Suppressor macrophage treated with lipopolysaccharide for 1 hour (primary cell): ENCODE measurements at places on chromosomes 3 and 15.

GRCh38 chr15:101014921-101015841 lies 96.0 kb downstream of the LRRK1 start:
- DNase-seq = peak; percentile 68

- DNase-seq = no peak
These were observed 55.9 kb upstream of the BCL6 start for GRCh38 chr3:187801152-187801551.

DNA sequence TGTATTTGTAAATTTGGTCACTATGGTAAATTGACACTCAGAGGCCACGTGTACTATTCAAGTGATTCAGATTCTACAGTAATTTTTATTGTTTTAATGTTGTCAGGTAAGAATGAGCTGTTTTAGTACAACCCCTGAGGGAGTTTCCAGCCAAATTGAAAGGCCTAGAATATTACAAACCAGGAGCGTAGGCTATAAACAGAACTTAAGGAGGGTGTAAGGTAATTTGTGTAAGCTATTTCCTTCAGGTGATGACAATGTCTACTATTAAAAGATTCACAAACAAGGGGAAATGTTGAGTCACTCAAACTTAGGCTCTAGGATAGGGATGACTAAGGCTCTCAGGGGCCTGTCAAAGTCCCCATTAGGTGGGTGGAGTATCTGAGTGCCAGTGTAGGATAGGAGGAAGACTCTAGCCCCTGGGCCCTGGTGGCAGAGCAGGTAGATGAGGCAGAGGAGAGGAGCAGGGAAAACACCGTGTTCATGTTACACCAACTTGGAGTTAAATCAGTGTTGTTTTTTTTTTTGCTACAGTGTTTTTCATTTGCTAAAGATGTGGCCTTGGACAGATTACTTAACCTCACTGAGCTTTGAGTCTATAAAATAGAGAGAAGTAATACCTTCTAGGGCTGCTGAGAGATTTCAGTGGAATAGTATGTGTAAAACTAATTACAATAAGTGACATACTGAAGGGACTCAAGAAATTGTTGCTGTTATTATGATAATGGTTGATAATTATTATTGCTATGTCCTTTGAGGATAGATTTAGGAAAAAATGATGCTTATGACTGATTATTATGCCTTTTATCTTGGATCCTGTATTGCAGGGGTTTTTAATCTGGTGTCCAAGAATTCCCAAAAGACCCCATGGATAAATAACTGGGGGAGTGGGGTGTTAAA lies 10.3 kb downstream of the TM4SF1 start:
- peak; percentile 48 for DNase-seq

GRCh38 chr3:127929818-127930413 lies 14.9 kb downstream of the KBTBD12 start:
- no peak for DNase-seq

GRCh38 chr3:32421185-32421584 lies 29.5 kb downstream of the CMTM7 start:
- DNase-seq = no peak

DNA sequence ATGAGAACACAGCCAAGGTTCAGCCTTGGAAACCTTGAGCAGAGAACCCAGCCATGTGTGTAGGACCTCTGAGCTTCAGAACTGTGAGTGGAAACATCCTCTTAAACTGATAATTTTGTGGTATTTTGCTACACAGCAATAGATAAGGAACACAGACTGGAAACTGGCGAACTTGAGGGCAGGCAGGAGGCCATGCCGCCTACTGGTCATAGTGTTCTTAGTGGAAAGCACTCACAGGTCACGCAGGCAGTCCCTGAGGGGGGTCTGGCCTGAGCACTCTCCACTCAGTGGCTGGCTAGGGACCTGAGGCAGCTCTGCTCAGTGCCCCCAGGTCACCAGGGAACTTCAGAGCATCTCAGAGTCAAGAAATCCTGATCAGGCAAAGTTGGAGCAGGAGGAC lies 9.7 kb upstream of the XIRP1 start:
- no peak for DNase-seq

DNA sequence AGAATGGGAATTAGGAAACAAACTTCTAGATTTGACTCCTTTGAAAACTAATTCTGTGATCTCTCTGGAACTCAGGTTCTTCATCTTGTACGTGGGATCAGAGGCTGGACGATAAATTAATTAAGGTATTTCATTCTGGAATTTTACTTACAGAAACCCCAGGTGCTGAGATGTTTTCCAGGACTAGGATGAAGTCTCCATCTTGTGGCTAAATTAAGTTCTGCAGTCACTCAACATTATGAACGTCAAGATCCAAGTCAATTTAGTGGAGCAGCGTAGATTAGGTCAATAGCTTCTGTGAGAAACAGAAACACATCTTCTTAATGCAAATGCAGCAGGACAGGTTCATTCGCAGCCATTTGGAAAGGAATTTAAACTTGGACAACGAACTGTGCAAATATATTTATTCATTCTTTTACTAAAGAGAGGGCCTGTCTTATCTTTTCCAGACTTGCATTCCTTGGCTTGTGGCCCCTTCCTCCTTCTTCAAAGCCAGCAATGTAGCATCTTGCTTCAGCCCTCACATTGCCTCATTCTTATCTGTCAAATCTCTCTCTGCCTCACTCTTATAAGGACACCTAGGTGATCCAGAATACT lies 26.7 kb upstream of the TMC3 start:
- peak; percentile 58 for DNase-seq

GRCh38 chr3:130738241-130738640 lies 8.4 kb downstream of the PIK3R4 start:
- DNase-seq = no peak

- no peak for DNase-seq
These were observed 127.9 kb downstream of the DMXL2 start for GRCh38 chr15:51494411-51495314.

DNA sequence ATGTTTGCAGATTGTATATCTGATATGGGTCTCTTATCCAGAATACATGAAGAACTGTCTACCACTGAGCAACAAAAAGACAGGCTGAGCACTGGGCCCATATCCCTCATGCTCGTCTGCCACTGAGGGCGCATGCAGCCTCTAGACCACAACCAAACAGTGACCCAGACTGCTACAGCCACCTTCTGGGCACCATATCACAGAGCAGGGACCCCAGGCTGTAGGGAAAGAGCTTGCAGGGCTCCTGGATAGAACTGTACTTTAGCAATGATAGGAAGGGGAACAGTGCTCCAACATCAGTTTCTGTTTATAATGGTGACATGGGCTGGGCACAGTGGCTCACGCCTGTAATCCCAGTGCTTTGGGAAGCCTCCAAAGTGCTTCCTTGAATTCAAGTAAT lies 40.2 kb upstream of the TMEM87A start:
- no peak for DNase-seq

DNA sequence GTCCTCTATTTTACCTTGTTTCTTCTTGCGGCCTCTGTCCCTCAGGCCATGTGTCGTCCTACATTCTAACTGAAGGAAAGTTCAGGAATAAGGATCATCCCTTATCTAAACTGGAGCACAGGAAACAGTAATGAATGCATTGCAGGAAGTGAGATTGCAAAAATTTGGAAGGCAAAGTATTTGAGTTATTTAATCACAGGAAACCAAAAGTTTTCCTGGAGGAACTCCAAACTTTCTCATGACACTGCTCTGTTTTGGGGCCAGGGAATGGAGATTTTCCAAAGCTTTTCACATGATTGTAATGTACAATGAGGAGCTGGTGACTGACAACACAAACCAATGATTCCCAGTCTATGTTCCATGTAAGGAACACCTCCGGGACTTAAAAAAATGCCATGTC lies 57.8 kb upstream of the PLSCR4 start:
- no peak for DNase-seq

GRCh38 chr3:168040607-168041208 lies 55.0 kb downstream of the GOLIM4 start:
- peak; percentile 77 for DNase-seq

- DNase-seq = no peak
These were observed 16.6 kb downstream of the ABHD6 start for GRCh38 chr3:58254144-58254543.

- no peak for DNase-seq
These were observed 177.6 kb downstream of the GOLIM4 start for GRCh38 chr3:167918008-167918596.

- no peak for DNase-seq
These were observed 296.7 kb downstream of the CHST2 start for GRCh38 chr3:143416229-143416628.

DNA sequence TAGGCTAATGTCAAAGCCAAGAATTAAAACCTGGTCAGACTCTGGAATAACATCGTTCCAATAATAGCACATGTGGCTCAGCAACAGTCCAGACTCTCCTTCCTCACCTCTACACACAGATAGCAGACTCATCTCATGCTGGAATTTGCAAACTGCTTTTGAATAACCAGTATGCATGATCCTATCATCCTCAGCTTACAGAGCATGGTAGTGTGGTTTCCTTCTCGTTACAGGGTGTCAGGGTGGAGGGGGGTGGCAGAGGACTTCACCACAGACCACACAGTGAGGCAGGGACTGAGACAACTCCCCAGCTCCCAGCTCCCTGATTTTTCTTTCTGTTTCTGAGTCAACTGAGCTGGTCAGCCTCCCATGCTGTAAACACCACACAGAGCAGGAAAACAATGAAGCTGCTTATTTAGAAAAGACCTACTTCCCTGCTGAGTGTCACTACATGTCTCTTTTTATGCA lies 101.6 kb downstream of the RPL22L1 start:
- DNase-seq = no peak

DNA sequence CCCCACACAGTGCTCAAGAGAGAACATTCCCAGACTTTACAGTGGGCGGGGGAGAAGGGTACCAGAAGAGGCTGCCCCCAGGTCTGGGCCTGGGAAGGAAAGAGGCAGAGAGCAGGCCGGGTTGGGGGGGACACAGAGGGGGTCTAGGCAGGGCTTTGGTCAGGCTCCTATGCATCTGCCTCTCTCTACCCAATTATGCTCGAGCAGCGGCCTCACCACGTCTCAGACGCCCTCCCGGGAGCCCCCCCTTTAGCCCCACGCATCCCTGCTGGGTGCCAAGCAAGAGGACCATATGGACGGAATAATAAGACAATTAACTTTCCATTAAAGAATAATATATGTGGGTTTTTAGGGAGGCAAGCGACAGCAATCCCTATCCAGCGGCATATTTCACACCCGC lies 32.8 kb downstream of the CACNA2D2 start:
- no peak for DNase-seq

- DNase-seq = no peak
These were observed 53.4 kb downstream of the PDZRN3 start for GRCh38 chr3:73571238-73571794.

GRCh38 chr3:13110678-13111116 lies 37.5 kb upstream of the IQSEC1 start:
- peak; percentile 55 for DNase-seq

- DNase-seq = no peak
These were observed 150.9 kb downstream of the CNTN3 start for GRCh38 chr3:74463515-74463914.

DNA sequence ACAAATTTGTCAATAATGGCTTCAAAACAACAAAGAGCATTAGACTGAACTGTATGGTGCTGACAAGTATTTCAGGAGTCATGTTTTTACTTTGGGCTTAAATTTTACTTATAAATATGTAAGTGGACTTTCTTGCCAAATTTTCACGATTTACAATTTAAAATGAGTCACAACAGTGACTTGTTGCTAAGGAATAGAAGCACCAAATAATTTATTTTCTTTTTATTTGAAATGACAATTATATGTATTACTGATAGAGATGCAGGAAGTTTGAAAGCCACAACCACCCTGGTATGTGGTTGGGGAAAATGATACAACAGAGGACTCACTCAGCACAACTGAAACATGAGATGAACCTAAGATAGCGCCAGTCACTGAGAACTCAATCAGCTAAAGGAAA lies 90.3 kb downstream of the FMN1 start:
- DNase-seq = peak; percentile 23

- DNase-seq = no peak
These were observed 286.3 kb upstream of the ROBO2 start for GRCh38 chr3:76753599-76753998.

- no peak for DNase-seq
These were observed 4.3 kb downstream of the PROS1 start for GRCh38 chr3:93969443-93969842.

DNA sequence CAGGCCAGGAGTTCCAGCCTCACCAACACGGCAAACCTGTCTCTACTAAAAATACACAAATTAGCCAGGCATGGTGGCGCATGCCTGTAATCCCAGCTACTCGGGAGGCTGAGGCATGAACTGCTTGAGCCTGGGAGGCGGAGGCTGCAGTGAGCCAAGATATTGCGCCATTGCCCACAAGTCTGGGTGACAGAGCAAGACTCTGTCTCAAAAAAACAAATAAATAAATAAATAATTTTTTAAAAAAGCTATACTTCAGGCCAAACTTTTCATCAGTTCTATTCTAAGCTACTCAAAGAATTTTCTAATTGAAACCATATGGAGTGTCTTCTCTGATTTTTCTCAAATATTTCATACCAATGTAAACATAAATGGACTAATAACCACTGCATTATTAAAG lies 43.5 kb downstream of the PHC3 start:
- no peak for DNase-seq

DNA sequence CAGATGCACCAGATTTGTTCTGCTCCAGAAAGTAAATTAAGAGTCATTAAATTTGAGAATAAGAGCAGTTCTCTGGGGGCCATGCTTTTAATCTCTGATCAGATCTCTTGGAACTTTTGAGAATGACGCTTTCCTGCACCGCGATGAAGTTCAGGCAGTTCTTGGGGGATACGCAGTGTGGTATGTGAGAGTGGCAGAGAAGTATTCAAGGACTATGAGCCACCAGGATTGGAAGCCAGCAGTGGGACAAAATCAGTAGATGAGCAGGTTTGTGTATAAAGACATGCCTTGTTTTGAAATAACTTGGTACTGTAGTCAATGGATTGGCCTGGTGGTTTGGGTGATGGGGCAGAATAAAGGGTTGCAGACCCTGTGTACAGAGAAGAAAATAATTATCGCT lies 483.6 kb downstream of the ERC2 start:
- DNase-seq = no peak

GRCh38 chr3:9721700-9722060 lies 9.9 kb upstream of the BRPF1 start:
- DNase-seq = no peak

DNA sequence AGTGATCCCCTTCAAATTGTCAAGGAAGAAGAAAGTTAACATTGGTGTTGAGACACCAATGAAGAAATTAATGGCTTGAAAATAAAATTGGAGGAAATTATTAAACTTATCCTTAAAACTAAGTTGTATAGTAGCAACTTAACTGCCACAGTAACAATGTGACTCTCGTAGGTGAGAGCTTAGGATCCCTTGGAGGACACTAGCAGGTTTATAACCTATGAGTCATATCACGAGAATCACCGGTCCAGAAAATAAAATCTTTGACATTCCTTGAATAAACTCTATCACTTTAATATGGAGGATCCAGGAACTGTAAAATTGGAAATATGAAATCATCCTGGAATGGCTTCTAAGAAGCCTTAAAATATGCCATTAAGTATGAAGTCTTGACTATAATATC lies 2.1 kb downstream of the GHSR start:
- DNase-seq = no peak

- DNase-seq = no peak
These were observed 5.6 kb upstream of the MAGEF1 start for GRCh38 chr3:184717399-184717983.
